ENCODE measurements at places on chromosomes 4 and X.

DNA sequence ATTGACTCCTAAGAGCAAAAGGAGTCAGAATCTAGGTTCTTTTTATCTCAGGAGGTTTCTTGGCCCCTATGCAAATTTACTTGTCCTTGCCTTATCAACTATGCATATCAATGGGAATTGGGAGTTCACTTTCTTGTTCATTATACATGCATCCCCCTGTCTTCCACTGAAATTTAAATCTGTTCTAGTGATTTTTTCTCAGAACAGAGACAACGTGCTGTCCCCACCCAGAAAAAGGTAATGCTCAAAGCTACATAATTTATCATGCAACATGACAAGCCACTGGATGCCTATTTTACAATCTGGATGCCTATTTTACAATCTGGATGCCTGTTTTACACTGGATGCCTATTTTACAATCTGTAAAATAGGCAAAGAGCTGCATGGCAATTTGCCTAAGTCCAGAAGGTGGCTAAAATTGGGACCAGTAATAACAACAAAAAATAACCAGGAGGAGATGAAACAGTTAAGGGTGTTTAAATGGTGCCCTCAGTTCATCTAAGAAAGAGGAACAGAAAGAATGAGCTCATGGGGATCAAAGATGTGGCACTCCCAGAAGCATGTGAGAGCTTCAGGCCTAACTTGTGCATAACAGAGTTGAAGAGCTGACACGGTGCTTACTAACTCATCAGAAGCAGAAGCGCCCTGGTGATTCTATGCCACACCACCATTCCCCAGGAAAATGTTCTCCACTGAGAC is 537.8 kb upstream of the BOD1L1 start:
- no peak for DNase-seq

GRCh38 chrX:108224727-108225621 is 133.4 kb downstream of the ATG4A start:
- peak; percentile 11 for DNase-seq

- DNase-seq: no peak
Observed at GRCh38 chr4:36388710-36389109, 107.3 kb downstream of the DTHD1 start.

- no peak for DNase-seq
Observed at GRCh38 chr4:123421937-123422781, 25.6 kb downstream of the SPRY1 start.

GRCh38 chr4:101174679-101175345 is 172.5 kb downstream of the PPP3CA start:
- DNase-seq: no peak

DNA sequence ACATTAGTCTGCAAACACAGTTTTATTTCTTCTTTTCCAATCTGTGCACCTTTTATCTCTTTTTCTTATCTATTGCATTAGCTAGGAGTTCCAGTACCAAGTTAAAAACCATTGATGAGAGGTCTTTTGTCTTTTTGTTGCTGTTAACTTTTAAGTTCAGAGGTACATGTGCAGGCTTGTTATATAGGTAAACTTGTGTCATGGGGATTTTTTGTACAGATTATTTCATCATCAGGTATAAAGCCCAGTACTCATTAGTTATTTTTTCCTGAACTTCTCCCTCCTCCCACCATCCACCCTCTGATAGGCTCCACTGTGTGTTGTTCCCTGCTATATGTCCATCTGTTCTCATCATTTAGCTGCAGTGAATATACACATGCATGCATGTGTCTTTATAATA is 349.9 kb downstream of the PDHA2 start:
- no peak for DNase-seq

- DNase-seq: no peak
Observed at GRCh38 chrX:38407126-38407525, 54.7 kb downstream of the OTC start.

- peak; percentile 3 for DNase-seq
Observed at GRCh38 chr4:151652841-151653547, 107.8 kb downstream of the GATB start.

DNA sequence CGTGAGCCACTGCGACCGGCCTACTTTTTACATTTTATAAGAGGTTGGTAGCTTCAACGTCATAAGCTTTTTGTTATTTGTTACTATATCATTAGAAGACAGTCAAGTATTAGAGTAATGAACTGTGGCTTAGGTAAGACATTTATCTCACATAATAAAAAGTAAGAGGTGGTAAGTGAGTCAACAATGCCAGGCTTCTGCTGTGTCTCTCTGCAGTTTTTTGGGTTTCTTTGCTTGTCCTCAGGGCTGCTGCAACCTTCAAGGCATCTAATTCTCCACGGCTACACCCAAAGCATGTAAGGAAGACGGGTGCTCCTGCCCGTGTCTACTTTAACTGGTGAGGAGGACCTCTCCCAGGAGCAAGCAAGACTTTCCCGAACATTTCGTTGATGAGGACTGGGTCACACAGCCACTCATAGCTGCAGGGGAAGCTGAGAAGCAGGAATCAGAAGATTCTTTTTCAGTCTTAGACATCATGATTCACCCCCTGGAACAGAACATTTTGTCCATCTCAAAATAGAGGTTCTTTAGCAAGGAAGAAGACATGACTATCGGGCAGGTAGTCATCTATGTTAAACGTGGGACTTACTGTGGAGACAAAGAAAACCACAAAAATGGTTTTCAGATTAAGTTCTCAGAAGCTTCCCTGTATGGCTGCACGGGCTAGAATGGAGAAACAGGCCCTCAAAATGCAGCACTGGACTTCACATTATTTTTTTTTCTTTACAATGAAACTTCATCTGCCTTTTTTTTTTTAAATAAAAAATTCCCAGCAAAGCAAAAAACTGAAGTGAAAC is 13.0 kb upstream of the RHOH start:
- peak; percentile 32 for DNase-seq

DNA sequence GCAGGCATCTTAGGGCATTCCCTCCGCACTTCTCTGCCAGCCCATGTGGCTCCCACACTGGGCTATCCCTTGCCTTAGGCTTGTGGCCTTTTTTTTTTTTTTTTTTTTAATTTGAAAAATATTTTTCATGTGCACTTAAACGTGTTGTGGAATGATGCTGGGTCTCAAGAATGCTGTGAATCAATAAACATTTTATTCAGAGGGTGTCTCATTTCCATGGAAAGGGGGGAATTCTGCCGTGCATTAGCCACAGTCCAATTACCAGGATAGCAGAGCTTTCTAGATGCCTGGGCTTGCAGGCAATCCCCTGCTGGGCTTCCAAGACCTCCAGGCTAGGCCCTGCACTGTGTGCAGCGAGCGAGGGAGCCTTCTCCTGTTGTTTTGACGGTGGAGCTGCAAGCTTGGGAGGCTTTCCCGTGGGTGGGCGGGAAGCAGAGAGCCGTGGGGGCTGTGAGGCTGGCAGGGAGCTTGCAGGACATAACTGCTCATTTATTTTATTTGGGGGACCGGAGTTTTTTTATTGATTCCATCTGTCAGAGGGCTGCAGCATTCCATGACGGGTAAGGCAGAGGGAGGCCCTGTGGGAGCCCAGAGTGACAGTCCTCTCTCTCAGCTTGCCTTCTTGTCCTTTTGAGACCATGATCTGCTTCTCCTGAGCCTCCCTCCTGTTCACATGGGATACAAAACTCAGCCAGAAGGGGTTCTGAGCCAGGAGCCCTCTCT is 2.6 kb upstream of the CPZ start:
- no peak for DNase-seq

DNA sequence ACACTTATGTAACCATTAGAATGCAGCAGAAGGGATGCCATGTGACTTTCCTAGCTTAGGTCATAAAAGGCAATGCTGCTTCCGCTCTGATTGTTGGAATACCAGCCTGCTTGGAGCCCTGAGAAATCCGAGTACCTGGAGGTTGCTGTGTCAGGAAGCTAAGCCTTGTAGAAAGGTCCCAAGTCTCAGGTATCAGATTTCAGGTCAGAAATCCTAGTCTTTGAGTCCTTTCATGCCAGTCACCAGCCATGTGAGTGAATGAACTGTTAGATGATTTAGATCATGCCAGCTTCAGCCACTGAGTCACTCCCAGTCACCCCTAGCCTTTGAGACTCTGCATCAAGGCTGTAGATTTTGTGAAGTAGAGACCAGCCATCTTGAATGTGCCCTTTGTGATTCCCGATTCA is 23.5 kb downstream of the RAP1GDS1 start:
- DNase-seq: peak; percentile 21

- no peak for DNase-seq
Observed at GRCh38 chrX:123077631-123078030, 106.4 kb upstream of the GRIA3 start.

Measured in HCEC 1CT (cell line).